Right cardiac atrium (tissue), 5 donors: ENCODE measurements at places on chromosomes 3 and 15. TPM values are rescaled to one million over a fixed set of nuclear protein-coding genes. Genes with fewer than 3 reads are reported as not detected.

- DNase-seq = no peak
Observed at GRCh38 chr3:63585927-63586326, 66.5 kb upstream of the SNTN start.

TNNC1 gene
- total RNA-seq = 3,111 TPM

ST8SIA2 gene
- 0.06 TPM for total RNA-seq

ZCWPW2 gene
- 2.9 TPM for total RNA-seq

ITIH3 gene
- total RNA-seq = 0.51 TPM

NME9 gene
- total RNA-seq = not detected

FYCO1 gene
- total RNA-seq = 85.8 TPM

- no peak for DNase-seq
Observed at GRCh38 chr3:143220741-143221140, 101.2 kb downstream of the CHST2 start.

TOP2B gene
- total RNA-seq = 99.0 TPM

- no peak for DNase-seq
Observed at GRCh38 chr15:48898032-48898431, 20.1 kb downstream of the EID1 start.

LDHAL6B gene
- total RNA-seq = not detected

- DNase-seq = no peak
Observed at GRCh38 chr3:43998370-43998835, 243.3 kb upstream of the TOPAZ1 start.

GRCh38 chr3:9649791-9650521 is 651 bp downstream of the MTMR14 start:
- no peak for DNase-seq

TBC1D23 gene
- total RNA-seq = 31.1 TPM
